PC-9 (cell line): ENCODE measurements at places on chromosomes 3 and 15.

DNA sequence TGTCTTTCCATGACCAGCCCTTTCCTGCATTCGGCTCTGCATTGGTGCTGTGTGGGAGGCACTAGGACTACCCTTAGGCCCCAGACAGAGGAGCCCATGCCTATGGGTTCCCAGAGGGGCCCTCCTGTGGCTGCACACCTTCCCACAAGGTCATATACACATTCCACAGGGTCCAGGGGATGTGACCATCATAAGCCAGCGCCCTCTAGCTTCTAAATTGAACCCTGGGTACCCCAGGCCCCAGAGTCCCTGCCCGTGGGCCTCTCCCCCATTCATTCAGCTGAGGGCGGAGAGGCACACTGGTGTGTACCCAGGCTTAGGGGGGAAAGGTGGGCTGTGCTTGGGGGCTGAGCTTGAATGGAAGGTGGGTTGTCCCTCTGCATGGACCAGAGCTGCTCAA is 10.2 kb upstream of the SLC6A6 start:
- DNase-seq, result no peak

DNA sequence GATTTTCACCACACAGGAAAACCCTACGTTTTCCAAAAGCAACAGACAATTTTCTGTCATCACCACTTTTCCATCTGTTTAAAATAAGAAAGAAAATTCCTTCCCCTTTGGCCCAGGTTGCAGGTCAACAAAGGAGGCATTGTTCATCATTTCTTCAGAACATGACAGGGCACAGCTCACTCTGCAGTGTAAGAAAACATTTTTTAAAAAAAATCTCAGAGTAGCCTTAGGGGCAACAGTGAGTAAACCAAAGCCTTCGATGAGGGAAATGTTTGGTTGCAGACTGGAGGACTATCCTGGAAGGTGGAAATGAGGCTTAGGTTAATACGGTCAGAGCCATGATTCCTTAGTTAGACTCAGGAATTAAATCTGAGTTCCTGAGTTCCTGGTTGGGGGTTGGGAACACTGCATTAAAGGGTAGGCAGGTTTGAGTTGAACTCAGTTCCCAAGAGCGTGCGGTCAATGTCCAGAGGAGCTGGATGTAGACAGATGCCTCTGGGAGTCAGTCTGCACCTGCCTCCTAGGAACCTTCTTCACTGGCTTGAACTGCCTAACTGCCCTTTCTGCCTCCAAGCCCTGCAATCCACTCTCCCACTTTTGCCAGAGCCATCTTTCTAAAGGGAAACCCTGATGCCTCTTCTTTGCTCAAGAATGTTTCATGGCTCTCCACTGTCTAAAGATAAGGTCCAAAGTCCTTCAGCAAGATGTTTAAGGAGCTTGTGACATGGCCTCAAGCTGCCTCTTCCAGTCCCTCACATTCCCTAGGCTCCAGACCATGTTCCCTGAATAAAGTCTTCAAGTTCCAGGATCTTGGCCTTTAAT is 3.3 kb upstream of the HES1 start:
- peak; percentile 97 for DNase-seq

DNA sequence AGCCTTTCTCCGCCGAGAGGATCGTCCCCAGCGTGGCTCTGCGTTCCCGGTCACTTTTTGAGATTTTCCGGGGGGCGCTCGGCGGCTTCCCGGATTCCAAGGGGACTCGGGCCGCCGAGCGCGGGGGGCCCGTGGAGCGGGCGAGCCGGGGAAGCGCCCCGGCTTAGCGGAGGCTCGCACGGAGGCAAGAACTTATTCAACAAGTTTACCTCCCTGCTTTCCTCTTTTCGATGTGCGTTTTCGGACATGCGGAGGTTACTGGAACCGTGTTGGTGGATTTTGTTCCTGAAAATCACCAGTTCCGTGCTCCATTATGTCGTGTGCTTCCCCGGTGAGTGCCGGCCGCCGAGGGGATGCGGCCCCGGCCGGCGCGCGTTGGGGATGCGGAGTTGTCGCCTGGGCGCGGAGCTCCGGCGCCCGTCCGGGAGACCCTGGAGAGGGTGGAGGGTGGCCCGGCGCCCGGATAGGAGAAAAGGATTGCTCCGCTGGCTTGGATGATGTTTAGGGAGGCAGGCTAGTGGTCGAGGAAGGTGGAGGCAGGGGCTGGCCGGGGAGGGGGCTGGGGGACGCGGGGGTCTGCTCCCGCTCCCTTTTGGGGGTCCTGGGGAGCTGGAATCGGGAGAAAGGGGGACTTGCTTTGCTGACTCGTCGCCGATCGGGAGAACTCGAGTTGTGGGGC is 810 bp downstream of the PTPRG start:
- DNase-seq, result no peak

- no peak for DNase-seq
Observed at GRCh38 chr3:74787011-74787410, 172.6 kb upstream of the CNTN3 start.

DNA sequence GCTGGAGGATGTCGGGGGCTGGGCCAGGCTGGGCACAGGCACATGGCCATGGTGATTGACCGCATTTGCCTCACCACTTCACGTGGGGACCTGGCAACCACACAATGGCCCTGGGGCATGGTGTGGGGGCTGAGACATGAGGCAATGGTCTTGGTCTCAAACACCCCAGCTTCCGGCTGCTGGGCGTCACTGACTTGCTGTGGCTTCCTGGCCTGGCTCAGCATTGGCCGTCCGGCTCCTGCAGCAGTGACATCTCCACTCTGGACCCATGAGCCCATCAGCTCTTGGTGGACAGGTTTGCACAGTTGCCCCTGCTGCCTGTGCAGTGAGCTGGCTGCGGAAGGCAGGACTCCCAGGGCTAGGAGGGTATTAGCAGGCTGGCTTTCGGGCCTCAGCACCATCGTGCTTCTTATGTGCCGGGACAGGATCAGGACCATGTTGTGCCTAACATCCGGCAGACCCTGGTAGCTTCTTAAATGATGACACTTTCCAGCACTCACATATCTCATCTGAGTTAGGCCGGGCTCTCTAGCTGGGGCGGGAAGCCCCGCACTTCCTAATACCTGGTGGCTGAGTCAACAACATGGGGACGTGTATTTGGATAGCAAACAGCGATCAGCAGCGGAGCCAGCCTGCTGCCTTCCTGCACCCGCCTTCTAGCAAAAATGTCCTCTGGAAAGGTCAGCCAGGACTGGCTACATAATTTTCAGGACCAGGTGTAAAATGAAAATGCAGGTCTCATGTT is 34.1 kb downstream of the ZNF710 start:
- DNase-seq, result peak; percentile 88

DNA sequence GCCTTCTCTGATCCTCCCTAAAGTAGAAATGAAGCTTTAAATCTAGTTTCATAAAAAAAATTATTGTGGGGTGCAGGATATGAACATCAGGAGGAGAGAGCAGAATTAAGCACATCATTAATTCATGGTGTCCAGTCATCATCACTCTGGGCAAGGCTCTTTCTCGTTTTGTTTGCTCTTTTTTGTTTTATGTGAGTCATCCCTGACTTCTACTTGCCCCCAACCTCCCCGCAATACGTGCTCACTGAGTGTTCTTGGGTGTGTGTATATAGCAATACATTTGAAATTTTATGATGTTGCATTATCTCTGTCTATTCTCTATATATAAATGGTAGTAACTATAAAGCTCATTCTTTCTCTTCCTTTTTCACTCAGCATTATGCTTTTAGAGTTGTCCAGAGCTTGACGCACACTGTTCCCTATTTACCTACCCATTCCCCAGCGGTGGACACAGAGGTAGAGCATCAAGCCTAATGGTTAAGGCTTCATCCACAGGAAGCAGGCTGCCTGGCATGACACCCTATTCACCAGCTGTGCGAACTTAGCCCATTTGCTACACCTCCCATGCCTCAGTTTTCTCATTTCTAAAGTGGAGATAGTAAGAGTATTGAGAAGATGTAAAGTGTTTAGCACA is 72.3 kb downstream of the CD200R1L start:
- peak; percentile 87 for DNase-seq

- DNase-seq, result no peak
Observed at GRCh38 chr3:52005571-52005986, 9.9 kb upstream of the RPL29 start.

DNA sequence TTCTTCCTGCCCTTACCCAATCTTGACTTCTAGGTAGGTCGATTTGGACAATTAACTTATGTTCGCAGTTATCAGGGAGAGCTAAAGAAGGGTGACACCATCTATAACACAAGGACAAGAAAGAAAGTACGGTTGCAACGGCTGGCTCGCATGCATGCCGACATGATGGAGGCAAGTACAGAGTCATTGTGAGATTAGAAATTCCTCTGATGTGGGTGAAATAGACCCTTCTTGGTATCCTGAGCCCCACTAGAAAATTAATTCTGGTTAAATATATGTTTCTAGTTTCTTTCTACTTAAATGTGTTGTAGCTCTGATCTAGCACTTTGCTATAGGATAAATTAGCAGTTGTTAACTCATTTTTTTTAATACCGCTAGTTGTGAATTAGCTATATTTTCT is 13.6 kb downstream of the LXN start:
- DNase-seq, result no peak

- DNase-seq, result peak; percentile 87
Observed at GRCh38 chr3:64552160-64552559, 135.6 kb downstream of the ADAMTS9 start.

DNA sequence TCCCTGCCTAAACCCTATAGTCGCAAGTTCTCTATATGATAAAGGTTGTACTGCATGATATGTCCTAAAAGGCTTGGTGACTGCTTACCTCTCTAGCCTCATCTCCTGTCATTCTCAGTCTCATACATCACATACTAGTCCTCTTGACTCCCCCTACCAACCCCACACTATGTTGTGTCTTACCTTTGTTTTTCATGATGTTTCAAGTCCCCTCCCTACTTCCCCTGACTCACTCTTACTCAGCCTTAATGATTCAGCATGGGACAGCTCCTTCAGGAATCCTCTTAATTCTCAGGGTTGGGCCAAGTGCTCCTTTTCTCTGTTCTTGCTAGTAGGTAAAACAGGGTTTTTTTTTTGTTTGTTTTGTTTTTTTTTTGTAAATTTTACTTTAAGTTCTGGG is 49.6 kb downstream of the SLMAP start:
- DNase-seq, result peak; percentile 84

GRCh38 chr15:87589134-87589533 is 667.4 kb downstream of the NTRK3 start:
- no peak for DNase-seq

- DNase-seq, result peak; percentile 36
Observed at GRCh38 chr3:139198929-139199328, 144.9 kb upstream of the MRPS22 start.

- DNase-seq, result no peak
Observed at GRCh38 chr3:24487325-24488262, 7.1 kb downstream of the THRB start.

DNA sequence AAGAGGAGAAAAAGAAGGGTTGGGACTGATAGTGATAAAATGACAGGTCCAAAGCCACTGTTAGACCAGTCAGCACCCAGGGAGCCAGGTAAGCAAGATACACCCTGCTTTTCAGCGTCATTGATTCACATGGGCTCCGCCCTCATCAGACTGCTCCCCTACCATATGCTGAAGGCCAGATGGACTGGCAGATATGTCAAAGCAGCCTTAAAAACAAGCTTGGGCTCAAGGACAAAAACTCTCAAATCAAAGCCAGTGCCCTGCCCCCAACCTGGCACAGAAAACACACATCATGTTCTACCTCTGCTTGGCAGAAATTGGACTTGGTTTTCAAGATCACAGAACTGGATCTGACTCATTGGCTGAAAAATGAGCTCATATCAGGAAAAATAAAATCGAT is 33.4 kb downstream of the SH3BP5 start:
- DNase-seq, result no peak

- DNase-seq, result no peak
Observed at GRCh38 chr3:113712129-113712528, 15.7 kb upstream of the USF3 start.

DNA sequence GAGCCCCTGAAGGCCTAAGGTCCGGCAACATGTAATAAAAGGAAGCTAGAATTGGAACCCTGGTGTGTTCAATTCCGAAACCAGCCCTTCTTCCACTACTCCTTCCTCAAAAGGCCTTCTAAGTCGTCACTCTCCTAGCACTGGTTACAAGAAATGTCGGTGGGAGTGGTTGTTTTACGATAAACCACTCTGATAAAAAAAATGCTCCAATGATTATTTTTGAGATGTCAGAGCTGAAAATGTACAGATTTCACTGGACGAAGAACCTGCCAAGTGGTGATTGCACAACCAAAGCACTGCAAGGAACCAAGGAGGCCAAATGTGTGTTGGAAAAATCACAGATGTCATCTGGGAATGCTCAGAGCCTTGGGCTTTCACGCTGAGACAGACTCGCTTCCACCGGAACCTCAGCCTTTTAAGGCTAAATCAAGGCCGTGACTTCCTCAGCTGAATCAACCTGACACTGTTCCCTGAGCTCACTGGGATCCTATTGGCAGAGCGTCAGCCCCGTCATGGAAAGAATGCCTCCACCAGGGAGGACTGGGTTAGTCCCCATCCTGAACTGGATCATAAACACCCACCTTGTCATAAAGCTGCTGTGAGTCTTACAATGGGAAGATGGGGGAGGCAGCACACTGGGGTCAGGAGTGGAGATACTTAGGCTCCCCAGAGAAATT is 108.1 kb upstream of the THBS1 start:
- no peak for DNase-seq

DNA sequence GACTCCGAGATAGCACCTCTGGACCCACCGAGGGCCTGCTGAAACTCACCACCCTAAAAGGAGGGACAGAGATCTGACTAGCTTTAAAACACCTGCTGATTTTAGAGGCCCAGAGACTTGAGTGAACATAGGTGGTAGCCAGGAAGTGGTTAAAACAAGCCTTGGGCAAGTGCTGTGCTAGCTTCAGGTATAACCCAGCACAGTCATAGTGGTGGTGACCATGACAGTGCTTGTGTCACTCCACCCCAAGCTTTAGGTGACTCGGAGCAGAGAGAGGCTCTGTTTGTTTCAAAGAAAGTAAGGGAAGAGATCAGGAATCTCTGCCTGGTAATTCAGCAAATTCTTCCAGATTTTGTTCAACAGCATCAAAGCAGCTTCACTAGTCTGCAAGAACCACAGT is 641.1 kb upstream of the BCHE start:
- DNase-seq, result no peak

DNA sequence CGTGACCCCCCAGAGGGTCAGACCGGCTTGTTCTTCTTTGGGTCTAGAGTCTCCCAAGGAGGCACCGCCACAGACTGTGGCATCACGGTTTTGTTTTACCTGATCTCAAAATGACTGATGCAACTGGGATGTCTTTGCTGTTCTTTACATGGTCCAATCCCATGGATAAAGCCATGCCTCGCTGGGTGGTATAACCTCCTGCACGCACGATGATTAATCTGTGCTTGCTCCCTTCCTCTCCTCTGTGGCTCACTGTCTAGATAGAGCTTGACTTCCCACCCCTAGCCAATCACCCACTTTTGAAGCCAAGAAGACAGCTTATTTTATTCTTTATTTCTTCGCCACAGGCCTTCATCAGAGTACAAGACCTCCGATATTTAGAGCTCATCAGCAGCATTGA is 36.6 kb upstream of the RHO start:
- no peak for DNase-seq
